Substantia nigra (tissue), 51 donors: ENCODE measurements at places on chromosomes 6 and 20.

GRCh38 chr20:21103582-21104465 is 2.3 kb downstream of the LINC00237 start:
- DNase-seq, result no peak

DNA sequence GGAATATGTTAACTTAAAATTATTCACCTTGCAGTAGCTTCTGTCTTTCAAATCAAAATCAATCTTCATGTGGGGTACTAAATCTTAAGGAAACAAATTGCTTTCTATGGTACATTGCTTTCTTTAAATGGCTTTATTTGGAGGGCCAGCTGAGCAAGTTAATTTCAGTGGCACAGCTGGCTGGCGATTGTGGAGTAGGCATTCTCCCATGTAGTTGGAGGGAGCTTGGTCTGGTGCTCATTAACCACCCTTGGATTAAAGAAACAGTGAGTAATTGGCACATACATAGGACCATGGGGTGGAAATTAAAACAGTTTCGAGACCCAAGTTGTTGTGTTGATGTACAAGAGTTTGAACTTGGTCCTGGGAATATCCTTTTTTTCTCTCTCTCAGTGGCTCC is 201.3 kb upstream of the CHD6 start:
- DNase-seq, result no peak

DNA sequence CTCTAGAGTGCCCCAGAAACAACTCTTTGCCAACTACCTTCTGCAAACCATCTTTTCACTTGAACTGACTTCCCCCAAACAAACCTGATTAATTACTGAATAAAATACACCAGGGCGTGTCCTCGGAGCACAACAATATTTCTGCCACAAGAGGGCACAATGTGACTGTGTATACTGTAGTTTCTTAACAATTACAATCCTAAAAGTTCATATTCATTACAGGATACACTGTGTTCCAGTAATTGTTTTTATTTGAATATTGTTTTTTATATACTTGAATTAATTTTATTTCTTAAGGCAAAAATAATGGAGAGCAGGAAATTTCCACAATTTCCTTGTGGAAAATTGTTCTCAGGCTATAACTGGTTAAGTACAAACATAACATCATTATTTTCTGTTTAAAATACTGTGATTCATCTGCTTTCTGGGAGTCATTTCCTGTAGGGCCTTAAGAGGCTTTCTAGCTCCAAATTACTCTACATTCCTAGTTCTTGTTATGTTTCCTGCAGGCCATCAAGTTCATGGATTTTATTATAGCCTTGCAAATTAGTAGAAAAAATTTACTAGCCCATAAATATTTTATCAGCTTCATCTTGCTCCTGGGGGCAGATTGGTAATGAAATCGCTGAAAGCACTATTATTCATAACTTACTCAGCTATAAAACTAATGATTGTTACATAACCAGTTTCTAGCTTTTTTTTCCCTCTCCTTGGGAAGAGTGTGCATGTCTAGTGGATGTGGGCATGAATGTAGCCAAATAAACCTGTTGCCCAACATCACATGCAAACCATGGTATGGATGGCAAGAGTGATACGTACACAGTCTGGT is 51.9 kb upstream of the SLC22A16 start:
- DNase-seq, result no peak

GRCh38 chr20:42639140-42639539 is 550.6 kb downstream of the PTPRT start:
- no peak for DNase-seq

GRCh38 chr6:106574741-106575458 is 54.4 kb downstream of the RTN4IP1 start:
- no peak for DNase-seq

DNA sequence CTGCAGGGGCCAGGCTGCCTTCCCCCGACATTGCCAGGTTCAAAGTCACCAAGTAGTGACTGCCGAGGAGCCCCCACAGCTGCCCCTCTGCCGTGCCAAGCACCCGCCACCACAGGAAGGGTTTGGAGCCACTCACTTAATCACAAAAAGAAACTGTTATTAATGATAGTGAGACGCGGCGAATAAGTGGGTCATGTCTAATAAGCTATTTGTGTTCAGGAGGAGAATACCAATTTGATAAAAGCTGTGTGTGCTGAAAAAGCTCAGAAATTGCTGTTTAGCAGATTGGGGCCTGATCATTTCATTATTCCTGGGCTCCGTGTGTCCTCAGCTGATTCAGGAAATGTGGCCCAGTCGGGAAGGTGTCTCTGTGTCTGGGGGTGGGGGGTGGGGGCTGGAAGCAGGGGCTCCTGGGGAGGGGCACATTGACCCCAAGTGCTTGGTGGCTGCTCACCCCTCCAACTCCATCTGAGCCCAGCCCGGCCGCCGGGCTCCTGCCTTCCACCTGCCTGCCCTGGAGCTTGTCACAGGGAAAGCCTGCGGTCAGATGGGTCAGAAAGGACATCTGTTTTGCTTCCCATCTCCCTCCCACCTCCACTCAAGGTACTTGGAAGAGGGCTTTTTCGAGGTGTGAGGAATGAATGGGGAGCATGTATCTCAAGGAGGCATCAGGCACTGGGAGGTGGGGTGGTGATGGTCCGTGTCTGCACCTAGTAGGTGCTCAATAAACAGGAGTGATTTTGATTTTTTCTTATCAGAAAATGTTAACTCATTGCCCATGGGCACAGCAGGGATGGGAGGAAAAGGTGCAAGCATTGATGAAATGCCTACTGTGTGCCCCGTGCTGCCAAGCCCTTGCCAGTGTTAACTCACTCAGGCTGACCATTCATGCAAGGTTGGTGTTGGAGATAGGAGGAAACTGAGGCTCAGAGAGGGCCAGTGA is 3.0 kb downstream of the VSTM2L start:
- DNase-seq, result no peak

- no peak for DNase-seq
These were observed 100.7 kb upstream of the HMGN3 start for GRCh38 chr6:79335133-79335674.

- no peak for DNase-seq
These were observed 276.3 kb downstream of the BCKDHB start for GRCh38 chr6:80382811-80383210.

DNA sequence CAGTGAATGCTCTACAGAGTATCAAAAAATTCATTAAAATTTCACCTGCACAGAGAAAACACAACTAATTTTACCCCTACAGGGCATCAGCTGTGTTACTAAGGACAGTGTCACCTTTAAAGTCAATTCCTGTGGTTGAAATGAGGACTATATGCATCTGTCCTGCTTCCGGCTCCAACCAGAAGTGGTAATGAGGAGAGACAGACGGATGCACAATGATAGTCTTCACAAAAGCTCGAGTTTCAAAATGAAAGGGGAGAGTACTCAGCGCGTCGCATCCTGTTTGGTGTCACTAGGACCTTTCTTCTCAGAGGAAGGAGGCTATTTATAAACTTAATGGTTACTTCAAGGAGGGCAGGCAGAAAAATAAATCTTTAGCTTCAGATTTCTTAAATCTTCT is 86.5 kb downstream of the LYRM4 start:
- DNase-seq, result no peak

DNA sequence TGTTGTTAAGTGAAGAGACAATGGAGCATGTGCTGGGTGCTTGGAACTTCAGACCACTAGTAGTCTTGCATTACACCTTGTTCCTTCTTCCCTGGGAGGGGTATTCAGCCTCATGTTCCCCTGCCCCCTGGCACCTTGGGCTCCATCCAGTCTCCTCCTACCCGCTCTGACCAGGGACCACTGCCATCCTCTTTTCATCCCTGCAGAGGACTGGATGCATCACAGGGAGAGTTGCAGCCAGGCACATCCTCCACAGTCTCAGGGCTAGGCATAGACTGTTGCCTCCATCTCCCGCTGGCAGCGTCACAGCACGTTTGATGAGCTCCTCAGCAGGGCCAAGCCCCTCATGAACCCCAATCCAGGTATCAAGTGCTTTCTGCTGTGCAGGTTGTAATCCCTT is 1.3 kb upstream of the TAAR8 start:
- DNase-seq, result no peak
